ENCODE measurements at places on chromosomes 1 and 21. TPM values are rescaled to one million over a fixed set of nuclear protein-coding genes. Genes with fewer than 3 reads are reported as not detected.

GRCh38 chr1:153565529-153566374 is at the start of gene S100A2:
S100A2 (minus strand) TSS chr1:153565844; CDS start chr1:153563877, 1,967 bp downstream.
- no peak for DNase-seq
- no peaks in the 10 kb centered on the region for H3K36me3 ChIP-seq
- no peak within 1 kb of the TSS for H3K4me3 ChIP-seq
- H3K27ac ChIP-seq: peak within 1 kb of the TSS; percentile 95

DNA sequence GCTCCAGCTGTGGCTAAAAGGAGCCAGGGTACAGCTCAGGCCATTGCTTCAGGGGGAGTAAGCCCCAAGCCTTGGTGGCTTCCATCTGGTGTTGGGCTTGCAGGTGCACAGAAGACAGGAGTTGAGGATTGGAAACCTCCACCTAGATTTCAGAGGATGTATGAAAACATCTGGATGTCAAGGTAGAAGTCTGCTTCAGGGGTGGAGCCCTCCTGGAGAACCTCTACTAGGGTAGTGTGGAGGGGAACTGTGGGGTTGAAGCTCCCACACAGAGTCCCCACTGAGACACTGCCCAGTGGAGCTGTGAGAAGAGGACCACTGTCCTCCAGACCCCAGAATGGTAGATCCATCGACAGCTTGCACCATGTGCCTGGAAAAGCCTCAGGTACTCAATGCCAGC is 183.0 kb downstream of the PDE4B start:
- H3K27me3 ChIP-seq: peaks cover 9% of the 10 kb centered on the region
- H3K4me1 ChIP-seq: no peaks in the 10 kb centered on the region
- no peak for DNase-seq
- no peak overlapping the region for H3K27ac ChIP-seq
- no peak overlapping the region for H3K4me3 ChIP-seq
- no peaks in the 10 kb centered on the region for H3K36me3 ChIP-seq

The RIMKLA gene
- total RNA-seq: 2.5 TPM

The RABGAP1L gene
- total RNA-seq: 38.2 TPM

The RXFP4 gene
- total RNA-seq: not detected

All from activated CD8-positive, alpha-beta T cell treated with anti-CD3 and anti-CD28 coated beads, Interleukin-2, amount 10 ng/mL, durations not matched to agents 7 days and 5 days (primary cell).